ENCODE measurements at places on chromosomes 12 and 14.

- no peak for DNase-seq
Observed at GRCh38 chr14:20662968-20663732, 21.2 kb upstream of the RNASE4 start.

- DNase-seq = no peak
Observed at GRCh38 chr12:63064080-63064479, 86.9 kb downstream of the AVPR1A start.

DNA sequence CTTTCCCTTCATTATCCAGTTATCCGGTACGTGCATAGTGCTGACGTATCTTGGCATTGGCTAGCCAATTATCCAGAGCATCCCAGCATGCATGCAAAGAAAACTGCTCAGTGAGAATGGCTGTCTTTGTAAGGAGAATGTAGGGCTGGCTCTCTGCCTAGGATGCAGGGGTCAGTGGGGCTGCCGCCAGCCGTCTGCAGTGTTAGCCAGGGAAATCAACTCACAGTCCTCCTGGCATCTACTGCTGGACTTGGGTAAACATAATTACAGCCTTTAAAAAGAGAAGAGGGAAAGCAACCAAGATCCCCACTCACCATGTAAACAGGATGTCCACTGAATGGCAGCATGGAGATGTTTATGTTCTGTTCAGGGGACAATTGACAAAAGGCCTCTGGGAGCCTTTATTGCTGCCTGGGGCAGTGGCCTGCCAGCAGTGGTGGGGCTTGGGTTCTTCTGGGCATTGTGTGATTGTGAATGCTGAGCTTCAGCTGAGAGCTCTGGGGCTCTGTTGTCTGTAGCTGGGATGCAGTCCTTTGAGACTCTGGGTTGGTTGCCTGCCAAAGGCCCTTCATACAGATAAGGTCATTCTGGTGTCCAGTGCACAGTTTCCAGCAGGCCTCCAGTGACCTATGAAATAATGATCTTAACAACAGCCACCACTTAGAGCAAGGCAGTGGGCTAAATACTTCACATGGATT lies 121.8 kb downstream of the TBC1D30 start:
- peak; percentile 97 for DNase-seq

DNA sequence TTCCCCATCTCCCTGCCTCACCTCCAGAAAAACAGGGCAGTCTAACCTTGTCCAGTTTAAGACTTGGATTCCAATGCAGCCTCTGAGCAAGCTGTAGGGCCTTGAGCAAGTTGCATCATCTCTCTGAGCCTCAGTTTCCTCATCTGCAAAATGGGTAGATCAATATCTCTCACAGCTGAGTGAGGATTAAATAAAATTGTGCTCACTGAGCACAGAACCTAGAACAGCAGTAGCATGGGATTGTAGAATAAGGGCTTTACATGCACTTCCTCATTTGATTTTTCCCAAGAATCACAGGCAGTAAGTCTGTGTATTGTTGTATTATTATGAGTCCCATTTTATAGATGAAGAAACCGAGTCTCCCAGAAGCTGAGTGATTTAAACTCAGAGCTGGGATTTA lies 2.0 kb downstream of the DTX1 start:
- no peak for DNase-seq

DNA sequence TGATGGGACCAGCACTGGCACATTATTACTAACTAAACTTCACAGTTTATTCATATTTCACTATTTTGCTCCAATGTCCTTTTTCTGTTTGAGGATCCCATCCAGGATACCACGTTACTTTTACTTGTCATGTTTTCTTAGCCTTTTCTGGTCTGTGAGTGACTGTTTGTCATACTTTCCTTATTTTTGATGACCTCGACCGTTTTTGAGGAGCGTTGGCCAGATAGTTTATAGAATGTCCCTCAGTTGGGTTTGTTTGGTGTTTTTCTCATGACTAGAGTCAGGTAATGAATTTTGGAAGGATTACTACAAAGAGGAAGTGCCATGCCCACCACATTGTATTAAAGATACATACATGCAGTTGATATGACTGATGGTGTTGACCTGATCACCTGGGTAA lies 199.4 kb upstream of the CCND2 start:
- no peak for DNase-seq

- no peak for DNase-seq
Observed at GRCh38 chr12:121391619-121392324, 8.1 kb upstream of the RNF34 start.

DNA sequence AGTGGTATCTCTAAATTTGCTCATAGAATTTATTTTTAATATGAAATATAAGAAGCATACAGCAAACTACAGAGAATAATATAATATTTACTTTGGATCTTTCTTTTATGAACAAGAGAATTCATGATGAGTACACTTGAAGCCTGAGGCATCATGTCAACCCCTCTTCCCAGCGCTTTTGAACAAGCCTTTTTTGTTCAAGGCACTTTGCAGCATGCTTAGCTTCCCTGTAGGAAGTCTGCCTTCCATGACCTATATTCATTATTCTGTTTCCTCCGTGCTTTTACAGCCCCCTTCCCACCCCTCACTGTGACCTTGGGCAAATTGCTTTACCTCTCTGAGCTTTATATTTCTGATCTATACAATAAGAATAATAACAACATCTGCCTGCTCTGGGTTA lies 41.6 kb downstream of the SCN8A start:
- peak; percentile 64 for DNase-seq

DNA sequence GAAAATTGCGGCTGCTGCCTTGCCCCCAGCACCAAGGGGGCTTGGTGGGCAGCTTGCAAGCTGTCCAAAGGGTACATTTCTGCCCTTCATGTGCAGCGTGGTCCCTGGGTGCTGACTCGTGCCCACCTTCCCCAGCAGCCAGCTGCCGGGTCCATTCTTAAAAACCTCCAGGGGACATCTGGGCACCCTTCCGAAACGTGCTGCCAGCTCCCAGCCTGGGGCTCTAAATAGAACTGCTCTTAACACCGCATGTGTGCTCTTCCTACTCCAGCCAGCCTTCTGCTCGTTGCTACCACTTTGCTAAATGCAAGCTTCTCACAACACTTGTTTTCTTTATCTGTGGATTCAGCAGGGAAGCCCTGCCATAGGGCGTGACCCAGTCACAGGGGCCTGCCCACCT lies 66.0 kb downstream of the RIMBP2 start:
- DNase-seq = no peak

DNA sequence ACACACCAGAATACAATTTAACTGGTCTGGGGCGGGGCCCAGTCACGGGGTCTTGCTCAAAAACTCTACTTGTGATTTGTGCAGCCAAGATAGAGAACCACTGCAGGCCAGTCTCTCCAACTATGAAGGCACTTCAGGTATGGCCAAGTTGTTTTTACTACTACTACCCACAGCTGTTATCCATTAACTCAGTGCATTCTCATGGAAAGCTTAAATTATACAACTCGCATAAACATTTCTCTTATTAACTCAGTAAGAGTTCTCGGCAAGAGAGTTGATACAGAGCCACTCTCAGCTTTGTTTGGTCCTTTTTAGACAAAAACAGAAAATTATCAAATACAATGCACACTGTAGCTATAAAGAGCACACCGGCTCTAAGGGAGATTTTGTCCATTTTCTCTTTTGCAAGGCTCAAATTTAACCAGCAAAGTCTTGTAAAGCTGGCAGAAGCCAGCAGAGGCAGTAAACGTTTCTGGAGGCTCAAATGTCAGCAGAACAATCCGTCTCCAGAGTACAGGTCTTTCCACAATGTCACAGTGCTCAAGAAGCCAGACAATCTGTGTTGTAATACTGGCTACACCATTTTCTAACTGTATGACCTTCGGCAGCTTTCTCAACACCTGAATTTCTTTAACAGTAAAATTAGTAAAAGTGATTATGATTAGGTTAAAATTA lies 85.9 kb downstream of the PTGER2 start:
- DNase-seq = no peak

DNA sequence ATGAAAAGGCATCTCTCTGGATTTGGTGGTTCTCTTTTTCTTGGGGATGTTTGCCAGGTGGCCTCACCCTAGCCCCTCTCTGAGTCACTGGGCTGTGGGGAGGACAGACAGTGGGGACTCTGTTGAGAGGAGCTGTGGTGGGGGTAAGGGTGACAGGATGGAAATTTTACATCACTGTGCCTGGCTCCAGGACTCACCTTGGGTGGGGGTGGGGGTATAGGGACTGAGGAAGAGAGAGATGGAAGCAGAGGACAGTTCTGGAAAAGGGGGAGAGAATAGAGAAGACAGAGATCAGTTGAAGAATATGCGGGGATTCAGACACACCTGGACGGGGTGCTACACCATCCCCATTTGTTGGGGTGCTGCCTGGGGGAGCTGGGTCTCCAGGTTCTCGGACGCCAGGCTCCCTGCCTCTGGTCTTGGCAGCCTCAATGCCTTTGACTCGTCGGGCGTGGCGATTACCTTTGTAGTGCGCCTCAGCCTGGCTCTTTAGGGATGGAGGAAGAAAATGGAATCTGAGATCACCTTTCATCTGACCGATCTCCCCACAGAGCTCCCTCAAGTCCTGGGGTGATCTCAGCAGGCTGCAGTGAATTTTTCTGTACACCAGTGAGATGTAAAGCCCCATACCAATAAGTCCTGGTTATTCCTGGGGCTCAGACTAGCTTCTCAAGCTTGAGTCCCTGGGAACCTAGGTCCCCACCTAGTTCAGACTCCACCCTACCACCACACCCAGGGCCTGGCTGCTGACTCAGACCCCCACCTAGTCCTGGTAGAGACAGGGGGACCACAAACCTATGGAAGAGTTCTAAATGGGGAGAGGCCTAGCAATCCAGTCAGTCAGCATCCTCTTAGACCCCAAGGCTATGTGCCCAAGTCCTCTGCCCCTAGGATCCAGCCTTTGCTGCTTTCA lies 9.6 kb upstream of the GPR84 start:
- no peak for DNase-seq

DNA sequence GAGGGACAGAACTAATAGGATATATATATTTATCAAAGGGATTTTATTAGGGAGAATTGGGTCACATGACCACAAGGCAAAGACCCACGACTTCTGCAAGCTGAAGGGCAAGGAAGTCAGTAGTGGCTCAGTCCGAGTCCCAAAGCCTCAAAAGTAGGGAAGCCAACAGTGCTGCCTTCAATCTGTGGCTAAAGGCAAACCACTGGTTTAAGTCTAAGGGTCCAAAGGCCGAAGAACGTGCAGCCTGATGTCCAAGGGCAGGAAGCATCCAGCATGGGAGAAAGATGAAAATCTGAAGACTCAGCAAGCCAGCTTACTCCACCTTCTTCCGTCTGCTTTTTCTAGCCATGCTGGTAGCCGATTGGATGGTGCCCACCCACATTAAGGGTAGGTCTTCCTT lies 157.9 kb upstream of the CRY1 start:
- DNase-seq = no peak

GRCh38 chr12:132925597-132926414 lies 30.3 kb downstream of the ZNF605 start:
- DNase-seq = no peak

GRCh38 chr12:32821293-32821692 lies 65.6 kb upstream of the YARS2 start:
- DNase-seq = no peak

- no peak for DNase-seq
Observed at GRCh38 chr12:106957583-106957982, 1.9 kb downstream of the TMEM263 start.

- no peak for DNase-seq
Observed at GRCh38 chr12:57218030-57218853, 1.6 kb downstream of the NXPH4 start.

DNA sequence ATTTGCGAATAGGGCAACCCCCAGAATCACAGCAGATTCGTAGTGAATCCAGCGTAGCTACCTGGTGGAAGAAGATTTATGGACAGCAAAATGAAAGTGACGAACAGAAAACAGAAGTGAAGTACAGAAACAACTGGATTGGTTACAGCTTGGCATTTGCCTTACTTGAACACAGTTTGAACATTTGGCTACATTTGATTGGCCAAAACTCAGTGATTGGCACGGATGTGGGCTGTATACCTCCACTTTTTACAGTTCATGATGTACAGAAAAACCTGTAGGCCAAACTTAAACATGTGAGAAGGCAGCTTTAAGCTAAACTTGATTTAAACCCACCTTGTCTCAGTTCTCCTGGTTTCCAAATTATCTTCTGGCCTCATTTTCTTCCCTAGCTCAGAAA lies 49.9 kb upstream of the AMN1 start:
- no peak for DNase-seq

DNA sequence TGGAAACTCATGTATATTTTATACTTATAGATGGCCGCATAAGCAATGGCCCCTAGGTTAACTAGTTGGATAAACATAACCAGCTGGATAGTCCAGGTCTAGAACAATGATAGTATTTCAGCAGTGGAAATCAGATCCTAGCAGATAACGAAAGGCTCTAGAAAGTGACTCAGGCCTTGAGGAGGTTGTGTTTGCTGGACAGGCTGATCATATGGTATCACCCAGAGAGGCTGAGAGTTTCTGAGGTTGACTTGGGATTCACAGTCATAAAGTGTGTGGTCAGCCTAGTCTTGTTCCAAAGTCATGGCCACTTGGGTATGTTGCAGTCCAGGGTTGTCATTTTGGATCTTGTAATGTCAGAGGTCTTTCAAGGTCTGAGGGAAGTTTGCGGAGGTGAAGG lies 16.8 kb downstream of the FLVCR2 start:
- no peak for DNase-seq

DNA sequence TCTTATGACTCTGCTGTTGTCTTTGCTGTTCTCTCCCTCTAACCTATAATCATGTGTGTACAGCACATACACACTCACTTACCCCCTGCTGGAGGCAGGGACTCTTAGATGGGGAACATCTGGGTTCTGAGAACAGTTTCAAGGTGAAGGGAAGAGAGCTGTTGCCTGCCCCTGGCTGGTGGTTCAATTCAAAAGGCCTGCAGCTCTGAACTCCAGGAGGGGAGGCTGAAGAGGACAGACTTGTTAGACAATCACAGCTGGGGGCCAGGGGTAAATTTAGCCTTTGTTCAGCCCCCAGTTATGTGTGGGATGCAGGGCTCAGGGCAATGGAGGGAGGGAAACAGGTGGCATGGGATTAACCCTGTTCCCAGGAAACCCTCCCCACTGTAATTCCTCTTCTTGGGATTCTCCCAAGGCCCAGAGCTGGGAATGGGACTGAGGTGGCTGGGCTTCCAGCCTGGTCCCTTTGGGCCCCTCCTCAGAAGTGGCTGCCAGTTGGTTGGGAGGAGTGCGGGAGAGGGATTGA lies 1.9 kb downstream of the MYL6B start:
- DNase-seq = no peak

All from NCI-H2029 treated with DMSO at 0.1 percent for 48 hours (cell line).